ENCODE measurements at places on chromosomes 7 and 10.

DNA sequence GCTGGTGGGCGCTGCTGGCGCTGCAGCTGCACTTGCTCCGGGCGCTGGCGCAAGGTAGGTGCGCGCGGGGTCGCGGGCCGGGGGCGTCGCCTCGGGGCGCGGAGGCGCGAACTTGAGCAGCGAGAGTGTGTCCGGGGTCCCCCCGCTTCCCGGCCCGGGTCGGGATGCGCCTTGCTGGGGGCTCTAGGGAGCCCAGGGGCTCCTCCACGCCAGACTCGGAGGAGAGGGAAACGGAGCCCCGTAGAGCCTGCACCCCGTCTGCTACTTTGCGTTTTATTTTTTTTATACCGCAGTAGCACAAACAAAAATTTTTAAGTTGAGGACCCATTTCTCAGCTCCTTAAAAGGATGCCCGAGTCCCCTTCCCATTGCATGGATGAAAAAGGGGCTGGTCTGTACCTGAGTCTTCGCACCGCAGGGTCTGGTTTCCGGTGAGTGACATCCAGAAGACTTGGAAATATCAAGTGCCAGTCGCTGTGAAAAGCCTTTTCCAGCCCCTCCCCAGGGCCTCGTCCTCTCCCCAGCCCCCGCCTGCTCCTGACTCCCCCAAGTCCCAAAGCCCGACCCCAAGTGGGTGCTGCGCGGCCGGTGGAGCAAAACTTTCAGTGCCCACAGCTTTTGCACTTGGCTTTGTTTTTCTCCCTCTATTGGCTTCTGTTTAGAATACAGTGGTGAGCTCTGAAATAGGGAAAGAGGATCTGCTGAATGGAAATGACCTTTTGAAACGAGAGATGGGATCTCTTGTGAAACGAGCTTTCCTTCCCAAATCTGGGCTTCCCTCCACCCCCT is 973 bp downstream of the SDK1 start:
- DNase-seq, result peak; percentile 46

DNA sequence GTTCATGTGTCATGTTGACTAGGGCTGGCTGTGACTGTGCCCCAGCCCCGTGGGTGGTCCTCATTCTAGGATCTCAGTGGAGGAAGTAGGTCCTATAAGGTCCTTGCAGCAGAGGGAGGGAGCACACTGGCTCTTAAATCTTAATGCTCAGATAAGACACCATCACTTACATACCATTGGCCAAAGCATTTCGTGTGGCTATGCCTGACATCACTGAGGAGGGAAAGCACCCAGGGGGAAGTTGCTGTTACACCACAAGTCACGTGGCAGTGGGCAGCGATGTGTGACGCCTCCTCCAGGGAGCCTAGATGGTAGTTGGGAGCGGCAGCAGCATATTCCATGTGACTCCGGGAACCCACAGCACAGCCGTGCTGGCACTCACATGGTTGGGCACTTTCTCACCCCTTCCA is 224.7 kb upstream of the SH2B2 start:
- DNase-seq, result no peak

- DNase-seq, result no peak
These were observed 52.7 kb downstream of the RBM17 start for GRCh38 chr10:6141296-6142151.

DNA sequence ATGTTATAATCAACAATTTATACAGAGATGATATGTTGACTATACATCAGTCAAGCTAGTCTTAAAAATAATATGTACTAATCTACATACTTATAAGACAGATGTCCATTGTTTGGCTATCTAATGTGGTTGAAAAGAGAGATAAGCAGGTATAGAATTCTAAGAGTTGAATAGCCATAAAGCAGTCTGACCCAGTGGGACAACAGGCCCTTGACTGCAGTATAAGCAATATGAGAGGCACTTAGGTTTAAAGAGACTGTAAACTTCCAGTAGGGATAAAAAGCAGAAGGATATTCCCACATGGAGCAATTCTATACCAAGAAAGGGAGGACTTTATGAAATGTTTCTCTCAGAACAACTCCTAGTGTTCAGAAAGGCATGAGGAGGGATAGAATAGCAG is 139.3 kb downstream of the ELAPOR2 start:
- no peak for DNase-seq

DNA sequence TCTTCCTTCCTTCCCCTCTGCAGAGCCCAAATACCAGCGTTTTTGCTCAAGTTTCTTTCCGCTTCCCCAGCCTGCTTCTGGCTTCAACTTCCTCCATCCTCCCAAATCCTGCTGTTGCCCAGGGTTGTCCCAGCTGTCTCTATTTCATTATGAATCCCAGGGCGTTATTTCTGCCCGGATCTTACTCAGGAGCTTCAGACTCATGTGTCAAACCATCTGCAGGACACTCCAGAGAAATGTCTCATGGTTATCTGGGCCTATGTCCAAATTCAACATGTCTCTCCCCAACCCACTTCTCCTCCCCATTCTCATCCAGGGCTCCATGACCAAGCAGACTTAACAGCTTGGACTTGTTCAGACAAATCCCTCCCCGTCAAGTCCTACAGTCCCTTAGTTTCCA is 15.6 kb downstream of the ARHGAP22 start:
- DNase-seq, result no peak

GRCh38 chr7:7665031-7665430 is 24.5 kb downstream of the UMAD1 start:
- DNase-seq, result no peak

GRCh38 chr10:98299341-98299740 is 31.3 kb upstream of the LOXL4 start:
- DNase-seq, result no peak

DNA sequence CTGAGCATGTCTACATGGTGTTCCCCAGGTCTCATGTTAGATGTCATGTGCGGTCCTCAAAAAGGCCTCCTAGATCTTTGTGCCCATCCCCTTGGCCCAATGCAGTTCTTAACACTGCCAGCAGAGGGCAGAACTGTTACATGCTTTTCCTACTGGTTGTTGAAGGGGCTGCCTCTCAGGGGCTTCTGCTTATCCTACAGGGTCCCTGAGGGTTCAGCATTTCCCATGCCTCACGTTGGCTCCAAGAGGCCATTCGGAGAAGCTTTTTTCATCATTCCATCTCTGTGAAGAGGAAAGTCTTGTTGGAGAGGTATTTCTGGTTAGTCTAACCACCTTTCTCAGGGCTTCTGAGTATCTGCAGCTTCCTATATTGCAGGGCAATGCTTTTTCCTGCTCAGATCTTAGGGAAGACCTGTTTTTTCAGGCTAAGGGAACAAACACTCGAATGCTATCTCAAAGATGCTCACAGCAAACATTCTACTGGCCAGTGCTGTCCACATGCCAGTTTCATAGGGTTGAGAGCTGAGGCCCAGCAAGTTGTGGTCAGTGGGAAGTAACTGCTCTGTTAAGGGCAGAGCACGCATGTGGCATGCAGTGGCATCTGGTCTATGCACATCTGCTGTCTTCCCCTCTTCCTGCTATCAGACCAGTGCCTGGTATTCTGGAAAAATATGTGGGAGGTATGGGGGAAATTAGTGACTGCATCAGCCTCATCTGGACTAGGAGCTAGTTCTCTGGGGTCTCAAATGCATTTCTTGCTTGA is 31.5 kb downstream of the MBL2 start:
- no peak for DNase-seq

DNA sequence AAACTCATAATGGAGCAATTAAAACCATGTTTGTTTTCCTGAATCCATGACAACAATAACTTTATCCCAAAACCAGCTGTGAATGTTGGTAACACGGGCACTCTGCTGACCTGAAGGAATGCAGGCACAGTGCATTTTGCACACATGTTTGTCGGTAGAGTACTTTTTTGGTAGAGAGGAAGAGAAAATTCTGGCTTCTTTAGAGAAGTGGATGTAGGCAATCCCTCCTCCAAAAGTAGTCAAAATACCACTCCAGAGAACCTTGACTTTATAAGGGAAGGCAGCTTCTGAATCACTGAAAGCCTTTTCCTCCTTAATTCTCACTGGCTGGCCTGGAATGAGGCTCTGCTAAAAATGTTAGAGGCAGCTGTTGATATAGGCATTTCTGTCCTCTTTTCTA is 15.8 kb upstream of the ACTA2 start:
- DNase-seq, result no peak

GRCh38 chr7:98872328-98872924 is 2.6 kb upstream of the TMEM130 start:
- DNase-seq, result no peak

- no peak for DNase-seq
These were observed 4.8 kb downstream of the IDE start for GRCh38 chr10:92569071-92569470.

GRCh38 chr10:125018576-125019143 is 76.7 kb downstream of the ZRANB1 start:
- DNase-seq, result no peak

GRCh38 chr7:125406111-125406510 is 476.5 kb upstream of the POT1 start:
- DNase-seq, result no peak

DNA sequence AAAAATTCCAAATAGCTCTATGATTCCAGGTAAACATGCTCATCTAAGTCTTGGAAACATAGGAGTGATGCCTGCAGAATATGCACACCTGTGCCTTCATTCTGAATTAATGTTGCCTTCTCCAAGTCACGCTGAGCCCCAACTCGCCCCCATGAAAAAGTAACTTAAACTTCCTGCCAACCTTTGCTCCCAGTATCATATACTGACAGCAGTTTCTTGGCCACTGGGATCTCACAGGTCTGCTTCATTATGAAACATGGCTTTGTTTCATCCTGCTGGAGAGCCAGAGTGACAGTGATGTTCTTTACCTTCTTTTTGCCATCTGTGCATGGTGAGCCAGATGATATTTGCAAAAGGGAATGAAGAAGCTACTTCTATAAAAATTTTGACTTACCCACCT is 34.9 kb downstream of the ABLIM1 start:
- DNase-seq, result no peak

DNA sequence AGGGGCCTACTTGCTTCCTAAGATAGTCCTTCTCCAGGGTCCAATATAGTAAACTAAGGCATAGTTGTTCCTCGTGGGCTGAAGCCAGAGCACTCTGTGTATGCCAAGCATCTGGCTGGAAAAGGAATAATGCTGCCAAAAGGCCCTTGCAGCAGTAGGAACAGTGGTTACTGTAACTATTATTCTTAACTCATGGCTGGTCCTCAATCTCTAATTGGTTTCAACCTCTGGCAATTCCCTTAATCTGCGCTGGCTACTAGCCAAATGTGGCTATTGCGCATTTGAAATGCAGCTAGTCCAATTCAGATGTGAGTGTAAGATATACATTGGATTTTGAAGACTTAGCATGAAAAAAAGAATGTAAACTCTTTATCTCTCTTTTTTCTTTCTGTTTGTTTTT is 27.8 kb upstream of the LBX1 start:
- no peak for DNase-seq

- no peak for DNase-seq
These were observed 203.9 kb downstream of the DNAJB6 start for GRCh38 chr7:157540606-157541294.

- DNase-seq, result peak; percentile 29
These were observed 104.3 kb downstream of the TCERG1L start for GRCh38 chr10:131207176-131207575.

GRCh38 chr7:107318523-107319160 is 149.8 kb downstream of the HBP1 start:
- no peak for DNase-seq

DNA sequence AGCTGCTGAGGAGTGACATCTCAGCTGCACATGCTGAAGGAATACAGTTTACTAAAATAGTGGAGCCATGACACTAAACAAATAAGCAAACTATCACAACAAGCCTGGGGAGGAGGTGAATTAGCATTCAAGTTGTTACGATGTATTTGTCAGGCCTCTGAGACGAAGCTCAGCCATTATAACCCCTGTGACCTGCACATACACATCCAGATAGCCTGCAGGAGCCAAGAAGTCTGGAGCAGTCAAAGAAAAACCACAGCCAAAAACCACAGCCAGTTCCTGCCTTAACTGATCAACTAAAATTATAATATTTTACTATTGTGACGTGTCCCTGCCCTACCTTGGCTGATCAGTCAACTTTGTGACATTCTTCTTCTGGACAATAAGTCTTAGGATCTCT is 68.6 kb downstream of the NSUN6 start:
- DNase-seq, result no peak

- peak; percentile 87 for DNase-seq
These were observed 9.9 kb downstream of the TTYH3 start for GRCh38 chr7:2641406-2642393.

DNA sequence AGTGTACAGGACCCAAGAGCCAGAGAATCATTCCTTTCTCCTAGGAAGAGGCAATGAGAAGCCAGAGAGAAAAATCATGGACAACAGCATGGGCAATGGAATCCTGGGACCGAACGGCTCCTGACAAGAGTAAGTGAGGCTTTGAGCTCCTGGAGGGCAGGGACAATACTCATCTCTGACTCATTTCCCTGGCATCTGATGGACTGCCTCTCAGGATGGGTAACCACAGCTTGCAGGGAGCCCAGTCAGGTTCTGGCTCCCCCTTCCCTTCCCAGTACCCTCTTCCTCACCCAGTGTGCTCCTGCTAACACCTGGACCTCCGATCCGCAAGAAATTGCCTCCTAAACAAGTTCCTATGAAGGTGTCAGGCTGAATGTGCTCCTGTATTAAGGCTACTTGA is 51.2 kb upstream of the SORCS3 start:
- no peak for DNase-seq

DNA sequence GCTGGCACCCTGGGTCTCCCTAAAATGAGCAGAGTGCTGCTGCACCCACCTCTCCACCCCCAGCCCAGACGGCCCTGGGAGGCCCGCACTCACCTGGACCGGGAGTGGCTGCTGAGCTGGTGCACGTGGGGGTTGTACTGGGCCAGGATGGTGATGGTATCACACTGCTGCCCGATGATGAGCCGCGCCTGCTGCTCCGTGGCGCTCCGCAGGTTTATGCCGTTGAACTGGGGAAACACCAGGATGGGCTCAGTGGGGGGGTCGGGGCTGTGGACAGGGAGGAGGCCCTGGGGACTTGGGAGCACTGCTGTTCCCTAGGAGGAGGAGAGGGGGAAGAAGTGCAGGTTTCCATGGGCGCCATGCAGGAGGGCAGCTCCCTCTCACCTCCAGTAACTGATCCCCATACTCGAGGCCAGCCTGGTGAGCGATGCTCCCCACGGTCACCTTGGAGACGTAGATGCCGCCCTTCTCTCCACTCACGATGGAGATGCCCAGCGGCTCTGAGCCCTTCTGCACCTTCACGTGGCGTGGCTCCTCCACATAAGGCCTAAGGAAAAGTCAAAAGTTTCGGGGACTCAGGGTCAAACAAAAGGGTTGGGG is 114.6 kb downstream of the DLG5 start:
- DNase-seq, result no peak

- DNase-seq, result no peak
These were observed 18.1 kb upstream of the MACC1 start for GRCh38 chr7:20235288-20235687.

Measured in ureter (tissue), 1 donor.